Cortex of kidney (tissue), 1 donor: ENCODE measurements at places on chromosomes 11 and 22.

- DNase-seq, result no peak
Observed at GRCh38 chr11:118524356-118524755, 2.9 kb upstream of the TTC36 start.

GRCh38 chr11:58573451-58574104, 2.1 kb downstream of the LPXN start:
- DNase-seq, result no peak

DNA sequence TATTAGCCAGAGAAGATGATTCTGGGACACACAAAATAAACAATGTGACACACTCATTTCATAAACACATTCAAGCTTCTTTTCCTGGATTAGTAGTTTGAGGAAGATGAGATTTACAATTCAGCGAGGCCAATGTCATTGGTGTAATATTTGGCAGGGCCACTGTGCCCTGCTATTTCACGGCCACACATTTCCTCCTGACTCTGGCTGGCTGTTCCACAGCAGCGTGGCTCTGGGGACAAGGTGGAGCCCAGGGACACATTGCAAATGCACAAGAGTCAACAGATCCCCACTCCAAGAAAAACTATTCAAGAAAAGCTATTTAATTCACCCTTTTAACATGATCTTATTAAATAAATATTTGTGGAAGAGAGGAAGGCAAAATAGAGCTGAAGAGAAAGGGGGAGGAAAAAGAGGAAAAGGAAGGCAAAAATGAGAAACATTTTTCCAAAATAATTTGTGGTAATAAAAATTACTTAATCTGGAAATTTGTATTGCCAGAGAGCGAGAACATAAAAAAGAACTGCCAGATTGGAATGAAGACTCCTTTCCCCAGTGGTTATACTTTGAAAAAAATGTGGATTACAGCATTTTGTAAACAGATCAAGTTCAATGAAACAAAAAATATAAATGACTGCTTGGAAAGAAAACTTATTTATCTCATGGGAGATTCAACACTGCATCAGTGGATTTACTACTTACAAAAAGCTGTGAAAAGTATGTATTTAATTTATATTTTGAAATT, 27.1 kb downstream of the NXPE2 start:
- DNase-seq, result no peak

DNA sequence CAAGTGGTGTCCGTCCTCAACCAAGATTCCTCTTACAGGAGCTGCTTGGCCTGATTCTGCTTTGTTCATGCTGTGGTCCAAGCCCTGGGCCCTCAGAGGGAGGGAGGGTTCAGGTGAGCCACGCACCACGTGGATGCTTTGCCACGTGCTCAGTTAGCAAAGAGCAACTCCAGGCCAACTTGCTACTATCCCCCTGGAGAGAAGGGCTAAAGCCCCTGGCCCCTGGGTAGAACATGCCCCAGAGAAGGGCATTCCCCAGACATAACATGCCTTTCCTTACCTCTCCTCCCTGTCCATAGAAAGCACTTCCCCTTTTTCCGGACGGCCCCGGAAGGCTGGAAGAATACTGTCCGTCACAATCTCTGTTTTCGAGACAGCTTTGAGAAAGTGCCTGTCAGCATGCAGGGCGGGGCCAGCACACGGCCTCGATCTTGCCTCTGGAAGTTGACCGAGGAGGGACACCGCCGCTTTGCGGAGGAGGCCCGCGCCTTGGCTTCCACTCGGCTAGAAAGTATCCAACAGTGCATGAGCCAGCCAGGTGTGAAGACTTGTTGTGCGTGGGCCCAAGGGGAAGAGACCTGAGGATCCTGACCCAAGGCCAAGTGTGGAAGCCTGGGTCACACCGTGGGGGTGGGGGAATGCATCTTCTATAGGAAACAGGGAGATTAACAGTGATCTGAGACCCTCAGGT, 8.8 kb downstream of the FOXR1 start:
- DNase-seq, result no peak

DNA sequence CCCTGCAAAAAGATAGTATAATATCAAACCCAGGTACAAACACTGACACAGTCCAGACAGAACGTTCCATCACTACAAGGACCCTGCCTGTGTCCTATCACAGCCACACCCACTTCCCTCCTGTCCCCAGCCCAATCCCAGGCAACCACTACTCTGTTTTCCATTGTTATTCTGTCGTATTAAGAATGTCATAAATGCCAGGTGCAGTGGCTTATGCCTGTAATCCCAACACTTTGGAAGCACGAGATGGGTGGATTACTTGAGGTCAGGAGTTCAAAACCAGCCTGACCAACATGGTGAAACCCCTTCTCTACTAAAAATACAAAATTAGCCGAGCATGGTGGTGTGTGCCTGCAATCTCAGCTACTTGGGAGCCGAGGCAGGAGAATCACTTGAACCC, 89.0 kb downstream of the TRMU start:
- no peak for DNase-seq

GRCh38 chr11:59854871-59855270, 9.6 kb upstream of the CBLIF start:
- DNase-seq, result no peak

DNA sequence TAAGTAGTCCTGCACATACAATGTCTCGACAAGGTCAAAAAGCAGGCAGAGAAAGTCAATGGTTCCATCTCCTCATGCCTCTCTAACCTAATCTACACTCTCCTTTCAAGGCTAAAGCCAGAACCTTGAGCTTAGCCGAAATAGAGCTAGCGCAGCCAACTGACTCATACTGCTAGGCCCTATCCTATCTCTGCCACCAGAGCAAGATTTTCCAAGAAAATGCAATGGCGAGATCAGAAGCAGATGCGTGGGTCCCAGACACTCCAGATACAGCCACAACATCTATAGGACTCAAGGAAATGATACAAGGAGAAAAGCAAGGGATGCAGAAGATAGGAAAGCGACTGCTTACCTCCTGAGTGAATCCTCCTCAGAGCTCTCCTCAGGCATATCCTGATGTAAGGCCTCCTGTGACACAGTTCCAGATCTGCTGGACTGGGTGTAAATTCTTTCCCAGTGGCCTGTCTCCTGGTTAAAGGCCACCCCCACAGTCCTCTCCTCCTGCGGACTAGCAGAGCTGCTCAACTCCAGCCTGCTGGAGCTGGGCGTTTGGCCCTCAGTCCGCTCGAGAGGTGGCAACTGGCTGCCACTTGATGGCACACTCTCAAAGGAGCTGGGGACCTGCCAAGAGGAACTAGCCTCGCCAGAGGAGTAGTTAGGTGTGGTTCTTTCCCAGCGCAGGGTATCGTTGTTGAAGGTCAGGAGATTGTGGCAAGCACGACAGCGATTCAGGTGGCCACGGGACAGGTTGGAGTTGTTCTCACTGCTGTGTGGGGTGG, 52.0 kb downstream of the AMBRA1 start:
- DNase-seq, result no peak

GRCh38 chr22:28051091-28051786, 132.2 kb upstream of the PITPNB start:
- no peak for DNase-seq

DNA sequence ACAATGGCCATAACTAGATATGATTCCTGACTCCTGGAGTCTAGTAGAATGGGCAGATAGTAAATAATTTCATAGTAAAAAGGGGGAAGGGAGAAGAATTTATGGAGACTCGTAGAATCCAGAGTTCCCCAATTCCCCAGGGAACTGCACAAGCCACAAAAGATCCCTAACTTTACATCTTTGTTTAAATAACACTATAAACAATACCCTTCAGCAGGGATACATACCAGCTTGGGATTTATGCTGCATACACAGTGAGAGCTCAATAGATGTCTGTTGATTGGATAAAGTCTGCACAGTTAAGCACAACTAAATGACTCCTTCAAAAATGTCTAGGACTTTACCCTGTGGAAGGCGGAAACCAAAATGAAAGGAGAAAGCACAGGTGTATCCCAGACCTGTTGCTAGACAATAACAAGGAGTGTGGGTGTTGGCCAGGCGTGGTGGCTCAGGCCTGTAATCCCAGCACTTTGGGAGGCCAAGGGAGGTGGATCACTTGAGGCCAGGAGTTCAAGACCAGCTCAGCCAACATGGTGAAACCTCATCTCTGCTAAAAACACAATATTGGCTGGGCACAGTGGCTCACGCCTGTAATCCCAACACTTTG, 6.8 kb downstream of the SLC35F2 start:
- DNase-seq, result no peak

- DNase-seq, result no peak
Observed at GRCh38 chr11:47924184-47924691, 56.1 kb upstream of the PTPRJ start.

DNA sequence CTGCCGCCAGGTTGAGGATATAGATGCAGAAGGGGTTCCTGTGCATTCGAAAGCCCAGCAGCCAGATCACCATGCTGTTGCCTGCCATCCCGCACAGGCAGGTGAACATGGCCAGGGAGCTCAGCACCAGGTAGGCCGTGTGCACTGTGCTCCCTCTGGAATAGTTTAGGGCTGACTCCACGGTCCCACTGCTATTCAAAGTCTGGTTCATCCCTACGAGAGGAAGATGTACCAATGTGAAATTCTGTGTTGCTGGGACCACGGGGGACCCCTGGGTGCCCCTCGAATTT, at the start of gene MRGPRD:
TSS of gene MRGPRD (minus strand) at position 211 of the 290 bp plus-strand sequence. CDS start at position 211, 0 bp downstream.
- DNase-seq, result no peak

- DNase-seq, result no peak
Observed at GRCh38 chr11:95322539-95322938, 91.5 kb upstream of the SESN3 start.

GRCh38 chr11:10969387-10969786, 111.5 kb upstream of the ZBED5 start:
- no peak for DNase-seq

DNA sequence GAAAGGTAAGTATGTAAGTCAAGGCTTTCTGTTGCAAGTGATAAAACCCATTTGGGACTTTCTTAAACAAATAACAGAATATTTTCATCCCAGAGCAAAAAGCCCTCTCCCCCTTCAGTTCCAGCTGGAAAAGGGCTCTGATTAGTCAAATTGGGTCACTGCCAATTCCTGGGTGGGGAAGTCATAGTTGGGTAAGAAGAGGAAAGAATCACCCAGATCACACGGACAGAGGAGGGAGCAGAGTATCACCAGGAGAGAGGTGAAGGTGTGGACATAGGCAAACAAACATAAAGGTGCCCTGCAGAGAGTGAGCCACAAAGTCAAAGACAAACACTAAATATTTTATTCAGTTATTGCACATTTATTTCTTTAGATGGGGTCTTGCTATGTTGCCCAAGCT, 36.3 kb upstream of the SORL1 start:
- no peak for DNase-seq

DNA sequence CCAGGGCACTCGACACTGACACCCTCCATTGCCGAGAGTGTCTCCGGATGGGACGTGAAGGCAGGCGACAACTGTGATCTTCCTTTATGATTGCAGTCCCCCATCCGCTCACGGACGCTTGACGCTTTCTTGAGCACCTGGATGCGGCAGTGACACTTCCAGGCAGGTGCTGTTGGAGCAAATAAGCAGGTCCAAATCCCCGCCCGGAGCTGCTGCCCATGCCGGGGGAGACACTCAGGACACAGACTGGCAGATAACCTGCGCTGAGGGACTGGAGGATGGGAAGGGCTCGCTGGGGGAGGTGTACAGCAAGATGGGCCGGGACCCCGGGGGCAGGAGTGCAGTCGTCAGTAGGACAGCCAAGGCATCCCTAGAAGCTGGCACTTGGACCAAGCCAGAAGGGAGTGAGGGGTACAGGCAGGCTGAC, 1403.5 kb downstream of the BRD1 start:
- DNase-seq, result no peak

DNA sequence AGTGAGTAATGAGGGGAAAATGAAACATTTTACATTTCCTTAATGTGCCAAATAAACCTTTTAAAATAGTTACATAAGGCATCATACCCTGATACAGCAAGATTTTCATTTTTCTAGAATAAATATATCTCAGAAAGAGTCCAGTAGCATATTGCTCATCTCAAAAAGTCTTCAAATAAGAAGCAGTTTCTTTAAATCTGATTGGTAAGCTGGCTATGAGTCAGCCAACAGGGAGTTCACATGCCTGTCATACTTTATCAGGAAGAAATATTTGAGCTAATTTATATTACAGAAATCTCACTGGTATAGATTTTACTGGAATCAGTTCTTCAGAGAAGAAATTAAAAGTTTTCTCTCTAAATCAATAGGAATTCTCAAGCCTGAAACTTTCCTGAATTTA, 258.1 kb downstream of the C11orf87 start:
- no peak for DNase-seq

- no peak for DNase-seq
Observed at GRCh38 chr11:124222407-124222806, 18.5 kb upstream of the OR8G1 start.

GRCh38 chr11:76250520-76251225, 44.4 kb upstream of the WNT11 start:
- no peak for DNase-seq

DNA sequence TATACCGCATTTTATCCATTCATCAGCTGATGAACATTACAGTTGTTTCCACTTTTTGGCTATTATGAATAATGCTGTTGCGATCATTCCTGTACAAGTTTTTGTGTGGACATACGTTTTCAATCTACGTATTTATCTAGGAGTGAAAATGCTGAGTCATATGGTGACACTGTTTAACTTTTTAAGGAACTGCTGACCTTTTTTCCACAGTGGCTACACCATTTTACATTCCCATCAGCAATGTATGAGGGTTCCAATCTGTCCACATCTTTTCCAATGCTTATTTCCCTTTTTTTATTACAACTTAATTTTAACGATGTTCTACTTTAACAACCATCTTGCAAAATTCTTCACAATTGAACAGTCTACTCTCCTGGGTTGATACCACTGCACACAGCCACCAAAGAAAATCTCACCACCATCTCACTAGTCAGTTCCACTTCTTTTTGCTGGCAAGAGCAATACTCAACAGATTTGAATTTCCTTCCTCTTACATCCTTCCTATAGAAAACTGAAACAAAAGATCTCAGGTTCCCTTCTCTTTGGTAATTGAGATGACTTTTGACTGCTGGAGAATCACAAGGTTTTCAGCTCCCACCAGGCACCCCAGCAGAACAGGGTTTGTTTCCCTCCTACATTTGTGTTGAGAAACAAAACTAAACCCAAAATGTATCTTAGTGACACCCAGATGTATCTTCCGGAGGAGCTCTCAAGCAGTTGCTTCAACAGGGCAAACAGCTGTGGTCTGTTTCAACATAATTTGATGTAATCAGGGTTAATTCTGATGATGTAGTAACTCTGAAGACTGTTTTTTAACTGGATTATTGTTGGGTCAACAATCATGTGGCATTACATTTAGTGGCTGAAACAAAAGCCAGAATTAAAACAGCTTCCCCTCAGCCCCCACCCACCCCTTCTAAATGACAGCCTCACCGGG, 7.0 kb upstream of the GAB2 start:
- DNase-seq, result no peak

DNA sequence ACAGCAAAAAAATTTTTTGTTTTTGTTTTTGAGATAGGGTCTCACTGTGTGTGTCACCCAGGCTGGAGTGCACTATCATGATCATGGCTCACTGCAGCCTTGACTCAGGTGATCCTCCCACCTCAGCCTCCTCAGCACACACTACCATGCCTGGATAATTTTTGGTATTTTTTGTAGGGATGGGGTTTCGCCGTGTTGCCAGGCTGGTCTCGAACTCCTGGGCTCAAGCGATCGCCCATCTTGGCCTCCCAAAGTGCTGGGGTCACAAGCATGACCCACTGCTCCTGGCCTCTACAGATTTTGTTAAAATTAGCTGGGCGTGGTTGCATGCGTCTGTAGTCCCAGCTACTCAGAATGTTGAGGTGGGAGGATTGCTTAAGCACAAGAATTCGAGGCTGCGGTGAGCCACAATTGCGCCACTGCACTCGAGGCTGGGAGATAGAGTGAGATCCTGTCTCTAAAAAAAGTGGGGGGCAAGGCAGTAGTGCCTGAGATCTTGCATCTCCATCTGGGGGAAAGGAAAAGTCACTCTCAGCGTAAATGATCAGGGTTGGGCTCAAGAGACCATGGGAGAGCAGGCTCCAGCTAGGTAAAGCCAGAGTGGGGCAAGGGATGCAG, 10.6 kb upstream of the DGKZ start:
- DNase-seq, result no peak
